ENCODE measurements at places on chromosomes 12 and 14.

GRCh38 chr14:23444314-23444713, 8.9 kb upstream of the MYH7 start:
- DNase-seq: no peak

DNA sequence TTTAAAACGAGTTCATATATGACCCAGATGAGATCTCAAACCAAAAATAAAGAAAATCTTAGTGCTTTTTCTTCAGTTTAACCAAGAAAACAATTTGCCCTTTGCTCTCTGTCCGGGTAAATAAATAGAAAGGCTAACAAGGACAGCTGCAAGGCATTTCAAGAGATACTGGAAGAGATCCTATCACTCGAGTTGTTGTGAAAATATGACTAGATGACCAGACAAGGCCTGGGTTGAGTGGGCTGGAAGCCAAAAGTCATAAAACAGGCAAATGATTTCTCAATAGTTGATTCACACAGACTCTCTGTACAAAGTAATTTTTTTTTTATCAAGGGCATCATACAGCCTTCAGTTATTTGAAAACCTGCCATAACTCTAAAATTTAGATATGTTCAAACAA, 55.9 kb upstream of the AVPR1A start:
- no peak for DNase-seq

DNA sequence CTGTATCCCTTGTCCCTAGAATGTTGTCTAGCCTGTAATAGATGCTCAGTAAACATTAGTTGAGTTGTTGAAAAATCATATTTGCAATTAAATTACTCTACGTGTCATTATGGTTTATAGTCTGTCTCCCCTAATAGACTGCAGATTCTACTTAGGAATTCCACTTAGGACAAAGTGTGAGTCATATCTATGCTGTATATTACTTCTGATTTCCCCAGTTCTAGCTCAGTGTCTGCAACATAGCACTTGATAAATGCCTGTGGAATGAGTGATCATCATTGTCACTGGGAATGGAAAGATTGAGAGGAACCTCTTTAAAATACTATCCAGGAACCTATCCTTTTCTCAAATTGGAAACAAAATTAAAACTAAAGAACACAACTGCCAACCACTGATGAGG, 99.3 kb downstream of the TBX5 start:
- DNase-seq: no peak

GRCh38 chr12:31742891-31743290, 14.1 kb upstream of the AMN1 start:
- no peak for DNase-seq

DNA sequence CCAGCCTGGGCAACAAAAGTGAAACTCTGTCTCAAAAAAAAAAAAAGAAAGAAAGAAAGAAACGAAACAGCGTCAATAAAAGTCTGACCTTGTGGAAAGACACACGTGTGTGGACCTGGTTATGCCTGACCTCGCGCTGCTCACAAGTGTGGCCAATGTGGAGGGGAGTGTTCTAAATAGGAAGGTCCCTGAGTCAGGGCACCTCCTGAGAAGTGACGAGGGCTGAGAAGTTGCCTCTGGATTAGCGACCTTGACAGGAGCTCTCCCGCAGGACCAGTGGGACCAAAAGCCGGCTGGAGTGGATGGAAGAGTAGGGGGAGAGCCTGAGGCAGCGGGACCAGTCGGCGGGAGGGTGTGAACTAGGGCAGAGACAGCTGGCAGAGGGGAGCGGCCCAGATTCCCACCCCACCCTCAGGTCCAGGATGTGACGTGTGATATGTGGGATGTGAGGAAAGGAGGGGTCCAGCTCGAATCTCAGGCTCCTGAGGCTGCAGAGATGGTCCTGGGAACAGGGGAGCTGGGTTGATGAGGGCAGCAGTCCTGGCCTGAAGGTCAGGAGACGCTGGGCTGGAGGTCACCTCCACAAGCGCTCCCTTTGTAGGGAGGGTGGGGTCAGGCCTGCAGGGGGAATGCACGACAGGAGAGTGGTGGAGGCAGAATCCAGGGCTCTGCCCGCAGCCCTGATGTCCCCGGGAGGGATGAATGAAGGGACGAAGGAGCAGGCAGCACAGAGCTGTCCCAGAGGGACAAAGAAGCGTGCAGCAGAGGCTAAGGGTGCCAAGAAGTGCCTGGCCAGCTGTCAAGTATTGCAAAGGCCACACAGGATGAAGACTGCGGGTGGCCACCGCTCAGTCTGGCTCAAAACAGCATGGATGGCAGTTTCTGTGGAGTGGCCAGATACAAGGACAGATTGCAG, 24.8 kb upstream of the GPR68 start:
- DNase-seq: no peak

DNA sequence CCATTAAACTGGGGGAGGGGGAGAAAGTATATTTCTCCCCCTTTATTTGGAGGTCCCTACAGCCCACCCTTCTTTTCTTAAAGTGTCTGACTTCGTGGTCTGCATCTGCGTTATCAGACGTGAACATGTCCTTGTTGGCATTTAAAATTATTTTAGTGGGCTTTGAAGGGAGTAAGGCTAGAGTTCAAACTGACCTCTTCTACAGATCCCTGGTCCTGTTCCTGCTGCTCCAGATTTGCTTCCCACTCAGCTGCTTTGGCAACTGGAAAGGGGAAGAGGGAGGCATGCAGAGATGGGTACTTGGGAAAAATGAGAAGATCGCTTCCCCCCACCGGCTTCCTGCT, 611 bp upstream of the SIX6 start:
- no peak for DNase-seq

GRCh38 chr14:100116134-100116533, 43.3 kb downstream of the DEGS2 start:
- no peak for DNase-seq

DNA sequence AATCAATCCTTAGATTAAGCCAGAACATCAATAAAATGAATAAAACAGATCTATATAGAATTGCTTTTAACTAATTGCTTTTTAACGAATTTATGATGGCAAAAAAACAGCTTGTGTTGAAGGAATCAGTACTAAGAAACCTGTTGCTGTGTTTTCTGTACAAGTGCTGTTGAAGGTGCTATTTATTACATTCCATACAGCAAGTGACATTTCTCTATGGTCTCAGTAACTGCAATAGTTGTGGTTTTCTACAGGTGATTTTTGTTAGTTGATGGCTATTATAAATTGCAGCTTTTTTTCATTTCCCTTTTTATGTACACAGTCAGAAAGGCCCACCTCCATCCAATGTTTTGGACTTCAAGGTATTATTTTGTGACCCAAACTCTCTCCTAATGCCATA, 56.6 kb downstream of the SLC2A13 start:
- no peak for DNase-seq

GRCh38 chr14:68621400-68622365, 171.2 kb downstream of the ZFP36L1 start:
- DNase-seq: no peak

- no peak for DNase-seq
These were observed 40.5 kb upstream of the EID3 start for GRCh38 chr12:104263026-104263425.

DNA sequence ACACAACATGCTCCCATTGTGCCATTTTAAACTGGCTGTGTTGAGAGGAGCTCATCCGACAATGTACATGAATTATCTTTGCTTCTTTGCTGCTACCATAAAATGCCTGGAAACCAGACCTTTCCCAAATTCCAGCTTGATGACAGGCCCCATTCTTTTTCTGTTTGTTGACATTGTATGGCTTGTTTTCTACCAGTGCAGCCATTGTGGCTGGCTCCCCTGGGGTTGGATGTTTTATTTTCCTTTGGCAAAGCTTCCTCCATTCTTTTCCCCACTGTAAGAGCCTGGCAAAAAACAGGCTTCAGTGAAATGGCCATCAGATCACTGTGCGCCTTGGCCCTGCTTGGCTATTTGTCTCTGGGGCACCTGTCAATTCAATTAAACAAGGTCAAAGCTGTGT, 532.5 kb downstream of the VRK1 start:
- DNase-seq: no peak

GRCh38 chr12:64518396-64518795, 66.5 kb downstream of the TBK1 start:
- DNase-seq: no peak

DNA sequence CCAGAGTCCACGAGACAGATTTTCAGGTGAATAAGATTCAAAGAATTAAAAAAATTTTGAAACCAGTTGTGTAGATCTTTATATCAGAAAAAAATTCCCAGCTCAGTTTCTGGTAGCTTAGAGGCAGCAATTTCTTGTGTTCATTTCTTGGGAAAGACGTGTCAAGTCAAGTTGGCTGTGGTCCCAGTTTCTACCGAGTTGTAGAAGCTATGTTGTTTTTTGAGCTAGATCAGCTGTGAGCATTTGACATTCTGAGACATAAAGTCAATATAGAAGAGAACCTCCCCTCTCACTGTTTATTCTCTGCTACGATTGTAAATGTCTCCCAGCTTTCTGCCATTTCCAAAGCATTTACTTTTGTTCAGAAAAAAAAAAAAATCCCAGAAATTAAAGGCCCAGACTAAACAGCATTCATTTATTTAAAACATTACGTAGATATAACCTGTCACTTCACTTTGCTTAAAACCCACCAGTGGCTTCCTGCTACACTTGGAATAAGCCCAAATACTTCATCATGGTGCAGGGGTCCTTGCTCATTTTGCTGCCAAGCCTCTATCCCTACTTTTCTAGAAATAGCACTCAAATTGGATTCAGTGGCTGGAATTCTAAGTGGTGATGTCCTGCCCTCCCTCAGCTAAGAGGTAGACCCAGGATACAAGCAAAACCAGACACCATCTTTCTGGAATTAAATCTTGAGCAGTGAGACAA, 20.6 kb upstream of the PYGL start:
- no peak for DNase-seq

DNA sequence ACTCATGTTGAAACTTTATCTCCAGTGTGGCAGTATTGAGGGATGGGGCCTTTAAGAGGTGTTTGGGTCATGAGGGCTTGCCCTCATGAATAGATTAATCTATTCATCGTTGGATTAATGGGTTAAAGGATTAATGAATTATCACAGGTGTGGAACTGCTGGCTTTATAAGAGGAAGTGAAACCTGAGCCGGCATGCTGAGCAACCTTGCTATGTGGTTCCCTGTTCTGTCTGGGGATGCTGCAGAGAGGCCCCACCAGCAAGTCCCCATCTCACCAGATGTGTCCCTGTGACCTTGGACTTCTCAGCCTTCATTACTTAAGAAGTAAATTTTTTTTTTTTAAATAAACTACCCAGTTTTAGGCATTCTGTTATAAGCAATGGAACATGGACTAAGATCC, 109.6 kb downstream of the DYRK2 start:
- DNase-seq: no peak

DNA sequence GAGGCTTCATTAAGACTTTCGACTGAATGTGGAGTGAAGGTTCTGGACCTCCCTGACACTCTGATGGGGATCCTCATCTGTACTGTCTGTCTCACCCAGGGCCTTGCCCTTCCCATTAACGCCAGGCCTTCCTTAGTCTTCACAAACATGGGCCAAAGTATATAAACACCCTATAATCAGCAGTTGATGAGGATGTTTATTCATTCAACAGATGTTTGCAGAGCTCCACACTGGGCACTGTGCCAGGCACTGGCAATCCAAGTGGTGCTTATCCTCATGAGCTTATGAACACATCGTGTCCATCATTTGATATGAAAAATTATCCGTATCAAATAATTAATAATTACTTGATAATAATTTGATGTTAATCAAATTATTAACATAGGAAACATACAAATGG, 454.4 kb downstream of the FUT8 start:
- DNase-seq: no peak

DNA sequence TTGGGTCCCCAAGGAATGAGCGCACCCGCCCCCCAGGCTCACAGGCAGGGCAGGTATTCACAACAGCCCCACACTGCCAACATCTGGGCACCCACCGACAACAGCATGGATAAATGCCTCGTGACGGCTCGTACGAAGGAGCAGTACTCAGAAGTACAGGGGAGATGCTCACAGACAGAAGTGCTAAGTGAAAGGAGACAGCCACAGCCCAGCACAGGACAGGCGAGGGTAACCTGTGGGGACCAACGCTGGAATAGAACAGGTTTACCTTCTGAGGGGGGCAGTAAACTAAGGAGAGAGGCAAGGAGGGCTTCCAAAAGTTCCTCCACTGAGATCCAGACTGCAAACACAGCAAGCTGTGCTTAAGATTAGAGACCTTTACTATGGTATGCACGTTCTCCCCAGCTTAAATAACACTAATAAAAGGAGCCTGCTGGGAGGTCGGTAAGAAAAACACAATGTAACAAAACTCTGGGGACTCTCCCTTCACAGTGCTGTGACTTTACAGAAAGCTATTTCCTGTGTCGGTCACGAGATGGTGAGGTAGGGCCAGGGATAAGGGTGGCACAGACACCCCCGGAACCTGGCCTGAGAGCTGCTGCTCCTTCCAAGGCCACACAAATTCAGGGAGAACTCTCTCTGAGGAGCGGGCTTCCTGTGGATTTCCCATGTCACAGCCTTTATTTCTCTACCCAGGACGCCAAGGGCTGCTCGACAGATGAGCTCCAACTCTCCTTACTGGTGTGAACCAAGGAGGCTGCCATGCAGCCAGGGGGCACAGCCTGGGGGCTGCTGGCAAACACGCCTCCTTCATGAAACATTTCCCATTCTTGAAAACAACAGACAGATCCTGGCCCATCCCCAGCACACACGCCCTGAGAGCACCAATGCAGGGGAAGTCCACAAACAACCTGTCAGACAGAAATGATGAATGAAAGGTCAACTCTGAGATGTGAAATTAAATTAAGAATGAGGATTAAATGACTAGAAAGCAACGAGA, 26.3 kb downstream of the SLC15A4 start:
- DNase-seq: no peak

DNA sequence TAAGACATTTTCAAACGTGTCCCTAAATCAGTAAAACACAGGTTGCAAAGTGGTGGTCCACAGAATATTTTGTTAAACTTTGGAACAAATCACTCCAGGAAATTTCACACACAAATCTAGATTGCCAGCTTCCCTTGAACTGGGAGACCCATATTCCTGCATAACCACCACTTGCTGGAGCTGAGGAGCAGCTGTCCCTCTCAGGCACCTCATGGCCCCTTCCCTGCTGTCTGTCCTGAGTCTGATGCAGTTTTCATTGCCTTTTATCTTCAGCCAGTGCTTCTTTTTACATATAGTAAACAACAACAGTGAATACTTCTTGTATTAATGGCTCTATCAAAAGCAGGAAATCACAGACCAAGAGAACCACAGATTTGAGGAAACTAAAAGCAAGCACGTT, 289.3 kb downstream of the MED13L start:
- DNase-seq: no peak

DNA sequence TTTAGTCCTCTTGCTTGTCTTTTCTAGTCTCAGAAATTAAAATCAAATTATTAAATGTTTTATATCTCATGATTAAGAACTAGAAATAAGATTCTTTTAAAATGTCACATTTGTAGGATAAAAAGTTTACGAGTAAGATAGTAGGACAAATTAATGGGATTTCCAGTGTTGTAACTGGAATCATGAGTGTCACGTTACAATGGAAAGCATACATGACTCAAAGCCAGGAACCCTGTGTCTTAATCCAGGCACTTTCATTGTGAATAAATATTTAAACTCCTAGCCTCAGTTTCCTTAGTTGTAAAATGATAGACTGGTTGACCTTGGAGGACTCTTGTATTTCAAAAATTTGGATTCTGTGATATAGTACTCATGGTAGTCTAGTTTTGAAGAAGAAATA, 84.9 kb downstream of the MIA2 start:
- no peak for DNase-seq

GRCh38 chr14:101132588-101132987, 229.1 kb upstream of the RTL1 start:
- DNase-seq: no peak

- DNase-seq: no peak
These were observed 13.9 kb upstream of the C12orf76 start for GRCh38 chr12:110062241-110062640.

GRCh38 chr12:75622492-75622891, 111.1 kb upstream of the KRR1 start:
- no peak for DNase-seq

- no peak for DNase-seq
These were observed 23.4 kb upstream of the NR2C1 start for GRCh38 chr12:95096852-95097251.
